ENCODE measurements at places on chromosomes 3 and 15. TPM values are rescaled to one million over a fixed set of nuclear protein-coding genes. Genes with fewer than 3 reads are reported as not detected.

DNA sequence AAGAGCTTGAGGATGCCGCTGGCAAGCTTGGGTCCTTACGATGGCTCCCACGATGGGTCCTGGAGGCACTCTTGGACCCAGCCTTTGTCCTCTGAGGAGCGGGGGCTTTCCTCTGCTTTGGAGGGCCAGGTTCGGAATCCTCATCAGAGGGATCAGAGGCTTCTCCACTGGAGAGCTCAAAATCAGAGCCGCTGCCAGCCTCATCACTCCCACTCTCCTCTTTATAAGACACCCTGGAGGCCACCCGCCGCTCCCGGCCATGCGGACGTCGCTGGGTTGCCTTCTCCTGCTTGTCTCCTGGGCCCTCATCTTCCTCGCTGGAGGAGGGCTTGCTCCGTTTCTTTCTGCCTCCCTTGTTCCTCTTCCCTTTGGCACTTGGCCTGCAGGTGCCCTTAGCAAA, 20.0 kb downstream of the XPC start:
- DNase-seq: no peak

DNA sequence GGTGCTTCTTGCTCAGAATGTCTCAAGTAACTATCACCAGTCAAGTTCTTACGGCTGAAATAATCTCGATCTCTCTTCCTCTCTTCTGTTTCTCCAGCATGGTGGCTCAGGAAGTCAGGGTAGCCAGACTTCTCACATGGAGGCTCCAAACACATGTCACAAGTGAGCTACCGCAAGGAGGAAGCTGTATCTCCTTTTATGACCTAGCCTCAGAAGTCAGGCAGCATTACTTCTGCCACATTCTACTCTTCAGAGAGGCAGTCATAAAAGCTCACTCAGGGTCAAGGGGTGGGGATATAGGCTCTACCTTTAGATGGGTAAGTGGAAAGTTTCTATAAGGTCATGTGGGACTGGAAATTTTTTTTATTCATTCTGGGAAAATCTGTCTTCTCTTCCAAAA, 86.6 kb upstream of the NEO1 start:
- no peak for DNase-seq

DNA sequence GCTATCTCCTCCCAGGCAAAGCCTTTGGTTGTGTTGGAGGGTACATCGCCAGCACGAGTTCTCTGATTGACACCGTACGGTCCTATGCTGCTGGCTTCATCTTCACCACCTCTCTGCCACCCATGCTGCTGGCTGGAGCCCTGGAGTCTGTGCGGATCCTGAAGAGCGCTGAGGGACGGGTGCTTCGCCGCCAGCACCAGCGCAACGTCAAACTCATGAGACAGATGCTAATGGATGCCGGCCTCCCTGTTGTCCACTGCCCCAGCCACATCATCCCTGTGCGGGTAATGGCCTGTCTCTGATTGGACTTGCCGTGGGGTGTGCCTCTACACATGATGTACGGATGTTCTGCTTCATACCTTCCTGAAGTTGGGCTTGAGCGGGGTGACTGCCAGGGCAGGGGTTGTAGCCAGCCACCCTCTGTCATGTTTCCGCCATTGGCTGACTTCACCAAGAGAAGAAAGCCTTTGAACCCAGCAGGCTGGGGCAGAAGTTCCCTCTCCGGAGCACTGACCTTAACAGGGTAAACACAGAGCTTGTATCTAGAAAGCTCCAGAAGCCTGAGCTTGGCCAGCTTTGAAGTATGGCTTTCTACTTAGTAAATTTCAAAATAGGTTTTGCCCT, 13.4 kb downstream of the ALAS1 start:
- no peak for DNase-seq

- no peak for DNase-seq
These were observed 15.8 kb downstream of the PLXNA1 start for GRCh38 chr3:126998728-126999127.

DNA sequence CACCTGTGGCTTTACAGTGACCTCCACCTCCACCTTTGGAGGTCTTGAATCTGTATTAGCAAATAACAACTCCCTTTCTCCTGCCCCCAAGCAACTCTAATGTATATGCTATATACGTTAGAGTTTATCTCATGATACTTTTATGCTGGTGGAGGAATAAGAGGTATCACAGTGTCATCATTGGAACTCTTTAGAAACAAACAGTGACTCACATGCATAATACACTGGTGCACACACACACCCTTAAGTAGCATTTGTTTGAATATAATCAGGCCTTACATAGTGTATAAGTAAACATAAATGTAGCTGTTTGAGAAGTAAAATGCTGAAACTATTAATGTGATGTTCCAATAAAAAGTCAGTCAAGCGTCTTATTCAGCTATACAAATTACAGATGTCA, 280.2 kb upstream of the C2CD4B start:
- no peak for DNase-seq

- DNase-seq: no peak
These were observed 327.1 kb upstream of the TBC1D5 start for GRCh38 chr3:18069568-18069967.

DNA sequence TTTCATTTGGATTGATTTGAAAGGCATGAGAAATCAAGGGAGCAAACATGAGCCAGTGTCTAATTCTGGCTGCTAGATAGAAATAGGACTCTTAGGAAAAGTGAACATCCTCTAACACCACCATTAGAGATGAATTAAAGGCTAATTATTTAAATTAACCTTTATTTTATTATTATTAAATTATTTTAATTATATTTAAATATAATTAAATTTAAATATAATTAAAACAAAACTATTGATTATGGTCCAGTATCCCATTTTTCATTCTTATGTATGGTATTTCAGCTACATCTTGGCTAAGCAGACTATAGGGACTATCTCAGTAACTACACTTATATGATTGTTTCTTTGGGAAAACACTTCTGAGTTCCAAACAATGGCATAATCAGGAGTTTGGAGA, 904.8 kb downstream of the NAALADL2 start:
- no peak for DNase-seq

- no peak for DNase-seq
These were observed 17.7 kb downstream of the CLEC3B start for GRCh38 chr3:45043728-45044299.

DNA sequence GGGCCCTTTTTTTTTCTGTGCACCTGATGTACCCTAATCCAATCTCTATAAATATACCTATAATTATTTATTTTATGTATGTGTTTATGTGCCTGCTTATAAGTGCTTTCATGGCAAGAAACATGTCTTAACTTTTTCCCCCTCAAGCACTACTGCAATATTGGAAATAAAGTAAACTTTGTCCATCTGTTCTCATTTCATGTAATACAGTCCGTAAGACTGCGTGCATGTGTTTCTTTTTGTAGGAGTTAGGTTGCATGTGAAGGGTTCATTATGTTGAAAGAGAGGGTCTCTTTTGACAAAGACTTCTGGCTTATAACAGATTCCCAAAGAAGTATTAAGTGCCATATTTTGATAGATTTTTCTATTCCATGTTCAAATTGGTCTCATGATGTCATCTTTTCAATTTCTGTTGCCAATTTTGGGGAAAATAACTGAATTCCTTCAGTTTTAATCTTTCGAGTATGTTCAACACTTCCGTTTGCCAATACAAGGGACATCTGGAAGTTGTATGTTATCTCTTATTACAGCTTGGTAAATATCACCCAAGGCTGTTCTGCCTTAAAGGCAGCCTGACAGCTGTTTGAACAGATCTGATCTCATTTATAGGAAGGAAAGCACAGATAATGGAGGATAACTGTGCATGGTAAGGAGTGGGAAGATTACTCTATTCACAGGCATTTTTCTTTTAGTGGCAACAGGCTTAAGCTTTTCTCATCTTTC, 273.1 kb upstream of the SGO1 start:
- DNase-seq: no peak

GRCh38 chr3:194103505-194103904, 32.4 kb upstream of the HES1 start:
- DNase-seq: no peak

DNA sequence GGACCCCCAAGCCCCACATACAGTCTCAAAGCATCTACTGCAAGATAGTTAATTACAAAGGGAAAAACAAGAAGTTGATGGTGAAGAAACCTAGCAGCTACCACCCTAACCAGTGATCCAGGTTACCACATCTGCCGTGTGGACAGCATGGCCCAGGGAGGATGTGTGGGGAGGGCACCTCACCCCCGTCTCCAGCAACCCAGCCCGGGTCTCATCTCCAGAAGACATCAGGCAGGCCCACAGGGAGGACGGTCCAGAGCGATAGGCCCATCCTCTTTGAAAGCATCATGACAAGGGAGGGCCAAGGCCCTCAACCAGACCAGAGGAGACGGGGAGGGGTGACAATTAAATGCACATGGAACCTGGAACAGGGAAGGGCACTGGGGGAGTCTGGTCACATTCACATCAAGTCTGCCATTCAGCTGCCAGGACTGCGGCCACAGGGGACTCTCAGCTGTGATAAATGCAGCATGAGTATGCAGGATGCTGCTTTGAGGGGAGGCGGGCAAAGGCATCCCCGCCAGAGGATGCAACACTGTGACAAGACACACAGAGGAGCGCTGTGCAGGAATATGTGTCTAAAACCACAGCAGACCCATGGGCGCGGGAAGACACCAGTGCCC, 18.8 kb downstream of the ZXDC start:
- no peak for DNase-seq

- DNase-seq: no peak
These were observed 29.5 kb downstream of the HES1 start for GRCh38 chr3:194165271-194166018.

DNA sequence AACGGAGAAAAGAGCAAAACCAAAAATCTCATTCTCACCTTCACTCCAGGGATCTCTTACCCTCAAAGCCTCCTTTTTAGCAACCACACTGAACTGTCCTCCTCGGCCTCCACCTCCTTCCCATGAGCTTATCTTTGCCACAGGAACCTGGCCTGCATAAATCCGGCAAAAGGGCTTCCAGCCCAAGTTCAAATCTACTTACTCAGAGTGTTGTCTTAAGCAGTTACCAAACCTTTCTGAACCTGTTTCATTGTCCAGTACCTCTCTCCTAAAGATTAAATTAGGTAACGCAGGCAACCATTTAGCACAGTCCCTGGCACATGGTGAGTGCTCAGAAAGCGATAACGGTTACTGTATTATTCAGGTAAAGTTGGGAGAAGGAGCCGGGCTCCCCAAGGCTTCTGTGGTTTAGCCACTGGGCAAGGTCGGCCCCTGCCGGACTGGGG, 777 bp downstream of the CIB1 start:
- no peak for DNase-seq

- no peak for DNase-seq
These were observed 32.7 kb downstream of the CRABP1 start for GRCh38 chr15:78372880-78373279.

DNA sequence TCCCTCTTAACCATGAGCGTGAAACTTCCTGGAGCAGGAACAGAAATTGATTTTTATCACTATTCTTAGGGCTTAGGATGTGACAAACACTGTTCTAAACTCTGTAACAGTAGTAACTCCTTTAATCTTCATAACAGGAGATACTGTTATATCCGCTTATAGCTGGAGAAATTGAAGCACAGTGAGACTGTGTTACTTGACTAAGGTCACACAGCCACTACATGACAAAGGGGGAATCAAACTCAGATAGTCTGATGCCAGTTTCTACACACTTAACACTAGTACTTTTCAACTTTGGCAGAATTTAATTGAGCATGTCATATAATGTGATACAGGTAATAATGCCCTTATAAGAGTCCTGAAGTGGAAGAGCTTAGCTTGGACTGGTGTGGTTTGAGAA, 800 bp upstream of the TARS3 start:
- no peak for DNase-seq

DNA sequence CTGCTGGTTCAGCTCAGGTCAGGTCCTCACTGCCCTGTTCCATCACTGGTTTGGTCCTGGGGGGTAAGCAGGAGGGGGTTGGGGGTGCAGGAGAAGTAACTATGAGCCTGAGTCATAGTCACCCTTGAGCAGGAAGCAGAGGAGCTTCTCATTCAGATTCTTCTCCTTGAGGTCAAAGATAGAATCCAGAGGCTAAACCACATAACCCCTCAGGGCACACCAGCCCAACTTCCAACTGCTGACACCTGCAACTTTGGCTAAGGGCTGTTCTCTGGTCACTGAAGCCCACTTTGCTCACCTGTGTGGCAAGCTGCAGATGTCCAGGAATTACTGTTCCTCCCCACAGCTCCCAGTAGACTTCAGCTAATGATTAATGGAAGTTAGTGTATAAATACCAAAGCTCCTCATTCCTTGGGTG, 48.8 kb upstream of the LRRFIP2 start:
- peak; percentile 97 for DNase-seq

DNA sequence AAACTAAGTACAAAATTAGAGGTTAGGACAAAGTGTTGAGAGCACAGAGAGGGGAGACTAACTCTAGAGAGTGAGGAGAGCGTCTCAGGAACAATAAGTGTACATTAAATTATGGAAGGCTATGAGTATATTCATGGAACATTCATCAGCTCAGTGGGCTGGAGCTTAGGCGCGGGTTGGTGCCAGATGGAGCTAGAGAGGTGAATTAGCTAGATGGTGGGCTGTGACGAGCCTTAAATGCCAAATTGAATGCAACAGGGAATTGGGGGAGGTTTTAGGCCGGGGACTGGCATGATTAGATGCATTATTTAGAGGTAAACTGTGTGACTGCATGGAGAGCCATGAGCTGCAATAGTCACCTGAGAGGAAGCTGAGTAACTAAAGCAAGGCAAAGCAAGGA, 97.1 kb downstream of the TMEM108 start:
- DNase-seq: no peak

DNA sequence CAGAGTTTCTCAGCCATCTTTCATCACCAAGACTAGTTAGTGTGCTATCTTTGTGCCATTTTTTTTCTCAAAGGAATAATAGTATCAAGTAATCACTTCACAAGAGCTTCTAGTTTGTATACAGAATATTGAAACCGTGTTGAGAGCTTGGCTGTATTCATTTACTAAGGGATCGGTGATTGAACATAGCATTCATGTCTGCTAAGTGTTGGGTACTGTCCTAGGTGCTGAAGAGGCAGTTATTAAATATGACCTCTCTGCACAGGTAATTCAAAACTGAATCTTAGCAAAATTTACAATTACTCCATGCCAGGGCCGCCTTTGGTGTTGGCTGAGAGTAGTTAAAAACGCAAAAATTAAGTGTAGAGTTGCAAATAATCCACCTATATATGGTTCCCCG, 355.3 kb upstream of the RORA start:
- no peak for DNase-seq

FBXO40 gene
- not detected for total RNA-seq

LCTL gene
- total RNA-seq: not detected

ACKR2 gene
- 1.0 TPM for total RNA-seq

SAMMSON gene
- total RNA-seq: not detected

PTPRG gene
- 32.9 TPM for total RNA-seq

GOLGA8G gene
- not detected for total RNA-seq

TLNRD1 gene
- 18.2 TPM for total RNA-seq

ZNF80 gene
- not detected for total RNA-seq

All from PC-9 (cell line).